ENCODE measurements at places on chromosomes 3 and 15. TPM values are rescaled to one million over a fixed set of nuclear protein-coding genes. Genes with fewer than 3 reads are reported as not detected.

RFX7 gene
- 5.8 TPM for total RNA-seq

PLA1A gene
- 2.0 TPM for total RNA-seq

- no peak for DNase-seq
These were observed 267.0 kb downstream of the THRB start for GRCh38 chr3:24227635-24228034.

- DNase-seq = no peak
These were observed 26.1 kb downstream of the BHLHE40 start for GRCh38 chr3:5005367-5005766.

DNA sequence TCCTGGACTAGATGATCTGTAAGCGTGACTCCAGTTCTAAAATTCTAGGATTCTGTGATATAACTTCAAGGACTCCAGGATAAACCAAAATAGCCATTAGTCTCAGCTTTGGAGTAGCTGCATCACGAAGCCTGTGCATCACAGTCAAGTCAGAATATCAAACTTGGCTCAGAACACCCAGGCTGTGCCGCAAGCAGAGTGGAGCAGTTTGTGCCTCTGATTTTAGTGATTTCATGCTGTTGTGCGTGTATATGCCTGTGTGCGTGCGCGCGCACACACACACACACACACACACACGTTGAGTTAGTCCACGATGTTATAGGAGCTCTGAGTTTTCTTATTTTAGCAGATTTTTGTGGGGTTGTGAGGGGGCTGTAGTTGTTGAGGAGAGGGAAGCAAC lies 356.6 kb upstream of the KCNH8 start:
- no peak for DNase-seq

DNA sequence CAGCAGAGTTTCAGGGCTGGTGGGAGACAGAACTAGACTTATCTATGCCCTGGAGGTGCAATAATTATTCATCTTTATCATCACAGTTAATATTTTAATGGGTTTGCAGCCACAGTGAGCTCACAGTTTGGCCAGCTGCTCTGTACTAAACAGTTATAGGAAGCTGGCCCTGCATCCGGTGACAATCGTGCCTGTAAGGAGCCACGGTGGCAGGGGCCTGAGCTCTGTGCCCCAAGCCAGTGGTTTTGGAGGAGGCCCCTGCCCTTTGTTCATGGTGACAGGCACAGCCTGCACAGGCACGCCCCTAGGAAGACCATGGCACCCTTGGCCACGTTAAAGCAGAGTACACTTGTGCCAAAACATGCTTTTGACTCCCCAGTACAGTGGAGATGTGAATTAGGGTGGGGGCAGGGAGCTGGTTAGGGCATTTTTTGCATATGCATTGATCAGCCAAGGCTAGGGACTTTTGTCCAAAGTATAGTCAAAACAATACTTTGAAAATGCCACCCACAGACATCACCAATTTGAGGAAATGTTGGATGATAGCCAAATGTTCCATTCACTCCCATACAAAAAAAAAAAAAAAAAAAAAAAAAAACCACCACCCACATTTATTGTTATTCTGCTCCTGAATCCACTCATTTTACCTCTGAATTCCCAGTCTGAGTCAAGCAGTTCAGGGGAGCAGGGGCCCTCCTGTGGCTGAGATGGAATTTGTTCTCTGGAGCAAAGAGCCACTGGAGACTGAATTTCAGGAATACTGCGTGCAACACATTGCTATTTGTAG lies 3.4 kb upstream of the RFTN1 start:
- peak; percentile 71 for DNase-seq

DNA sequence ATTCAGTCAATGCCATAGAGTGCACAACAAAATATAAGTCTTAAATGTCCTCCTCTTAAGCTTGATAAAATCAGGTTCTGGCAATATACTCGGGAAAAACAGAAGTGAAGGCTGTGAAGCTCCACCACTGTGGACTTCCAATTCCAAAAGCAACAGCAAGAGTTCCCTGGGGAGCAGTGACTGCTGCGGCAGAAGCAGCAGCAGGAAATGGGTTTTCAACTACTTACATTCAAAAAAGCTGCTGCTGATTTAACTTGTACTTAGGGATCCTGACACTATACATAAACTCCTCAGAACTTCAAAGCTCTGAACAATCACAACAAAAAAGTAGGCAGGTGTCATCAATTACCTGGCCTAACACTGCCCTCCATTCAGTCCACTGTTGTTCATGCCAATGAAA lies 4.7 kb downstream of the CEP152 start:
- no peak for DNase-seq

- DNase-seq = no peak
These were observed 61.7 kb downstream of the AGTR1 start for GRCh38 chr3:148759430-148759829.

DNA sequence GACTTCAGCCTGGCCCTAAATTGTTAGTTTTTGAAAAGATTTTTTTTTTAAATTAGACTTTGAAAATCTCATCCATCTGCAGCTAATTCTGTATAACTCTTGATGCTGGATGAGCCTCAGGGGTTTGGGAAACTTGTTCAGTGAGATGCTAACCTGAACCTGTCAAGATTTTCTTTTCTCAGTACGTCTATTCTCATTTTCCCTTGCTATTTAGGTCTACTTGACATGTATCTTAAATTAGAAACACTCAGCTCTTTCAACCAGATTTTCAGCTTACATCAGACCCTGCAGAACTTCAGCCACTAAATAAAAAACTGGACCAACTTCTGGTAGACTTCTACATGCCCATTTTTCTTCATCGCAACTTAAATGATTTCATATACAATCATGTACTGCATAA lies 61.4 kb downstream of the MFSD1 start:
- DNase-seq = no peak

GRCh38 chr15:47542312-47542989 lies 174.9 kb upstream of the SEMA6D start:
- no peak for DNase-seq

GRCh38 chr3:30259730-30260129 lies 346.7 kb upstream of the TGFBR2 start:
- no peak for DNase-seq

All from Right ventricle myocardium inferior (tissue), 1 donor.